Kidney epithelial cell (primary cell): ENCODE measurements at places on chromosomes 7 and 10. TPM values are rescaled to one million over a fixed set of nuclear protein-coding genes. Genes with fewer than 3 reads are reported as not detected.

DNA sequence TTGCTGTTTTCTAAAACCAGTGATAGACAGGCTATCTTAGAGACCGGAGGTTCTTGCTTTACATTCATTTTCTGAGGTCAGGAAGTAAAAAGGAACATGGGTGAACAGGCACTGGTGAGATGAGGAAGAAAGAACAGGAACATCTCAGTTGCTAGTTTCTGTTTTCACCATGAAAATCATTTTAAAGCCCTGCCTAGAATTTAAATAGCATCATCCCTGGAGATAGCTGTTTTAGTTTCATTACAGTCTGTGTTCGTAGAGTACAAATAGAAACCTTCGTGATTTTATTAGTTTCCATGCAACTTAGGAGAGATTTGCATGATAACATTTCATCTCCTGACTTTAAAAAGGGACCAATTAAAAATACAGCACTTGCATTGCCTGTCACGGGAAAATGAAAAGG, 14.7 kb downstream of the KCNMA1 start:
- DNase-seq, result no peak

The TCAF2 gene
- 0.07 and 0.17 TPM in 2 replicates for total RNA-seq

DNA sequence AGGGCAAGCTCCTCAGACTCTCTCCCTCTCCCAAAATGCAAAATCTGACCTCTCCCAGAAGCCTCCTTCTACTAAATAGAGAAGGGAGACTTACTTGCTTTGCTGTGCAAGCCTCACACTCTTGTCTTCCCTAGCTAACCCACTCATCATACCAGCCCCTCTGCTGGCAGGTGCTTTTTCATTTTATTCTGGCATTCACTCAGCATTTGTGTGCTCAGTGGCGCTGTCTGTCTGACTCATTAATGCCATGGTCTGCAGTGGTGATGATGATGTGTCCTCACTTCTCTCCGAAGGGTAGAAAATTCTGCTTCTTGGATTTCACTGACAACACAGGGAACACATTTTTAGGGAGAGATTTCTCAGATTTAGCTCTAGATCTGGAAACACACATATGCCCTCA, 22.0 kb upstream of the BTRC start:
- DNase-seq, result no peak

The NRG3 gene
- 10.2 and 10.7 TPM in 2 replicates for total RNA-seq
